CD8-positive, alpha-beta memory T cell (primary cell): ENCODE measurements at places on chromosomes 2 and 18. TPM values are rescaled to one million over a fixed set of nuclear protein-coding genes. Genes with fewer than 3 reads are reported as not detected.

GRCh38 chr2:47403609-47404193, 745 bp downstream of the MSH2 start:
- no peak for DNase-seq

DNA sequence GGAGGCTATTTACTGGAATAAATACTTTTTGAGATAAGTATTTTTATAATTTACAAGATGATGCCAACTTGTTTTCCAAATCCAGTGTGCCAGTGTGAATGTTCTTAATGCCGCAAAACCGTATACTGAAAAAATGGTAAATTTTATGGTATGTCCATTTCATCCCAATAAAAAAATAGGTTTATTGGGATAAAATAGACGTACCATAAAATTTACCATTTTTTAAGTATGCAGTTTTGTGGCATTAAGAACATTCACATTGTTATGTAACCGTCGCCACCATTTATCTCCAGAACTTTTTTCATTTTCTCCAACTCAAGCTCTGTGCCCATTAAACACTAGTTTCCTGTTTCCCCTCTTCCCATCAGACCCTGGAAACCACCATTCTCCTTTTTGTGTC, 167.9 kb downstream of the PARD3B start:
- no peak for DNase-seq

DNA sequence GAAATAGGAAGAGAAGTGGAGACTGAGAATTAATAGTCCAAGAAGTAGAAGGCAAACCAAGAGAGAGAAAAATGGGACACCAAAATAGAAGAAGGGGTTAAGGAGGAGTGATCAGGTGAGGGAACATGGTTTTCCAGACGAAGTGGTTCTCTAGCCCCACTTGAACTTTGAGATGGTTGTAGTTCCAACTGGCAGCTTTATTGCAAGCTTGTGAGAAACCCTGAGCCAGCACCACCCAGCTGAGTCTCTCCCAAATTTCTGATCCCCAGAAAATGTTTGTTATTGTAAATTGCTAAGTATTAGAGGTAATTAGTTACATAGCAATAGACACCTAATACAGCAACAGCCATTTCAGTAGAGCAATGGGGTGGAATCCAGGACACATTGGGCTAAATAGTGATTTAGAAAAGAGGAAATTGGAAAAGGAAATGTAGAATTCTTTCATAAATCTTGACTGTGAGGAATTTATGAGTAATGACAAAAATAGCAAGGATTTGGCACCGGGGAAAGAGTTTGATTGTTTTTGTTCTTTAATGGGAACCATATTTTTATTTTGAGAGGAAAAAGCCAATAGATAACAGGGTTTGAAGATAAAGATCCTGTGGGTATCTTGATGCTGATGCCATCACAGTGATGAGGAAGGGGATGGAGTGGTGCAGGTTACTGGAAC, 62.1 kb upstream of the XDH start:
- DNase-seq, result no peak

GRCh38 chr2:149084924-149085795, 46.7 kb downstream of the LYPD6B start:
- no peak for DNase-seq

GRCh38 chr2:190927301-190927700, 46.7 kb downstream of the GLS start:
- no peak for DNase-seq

DNA sequence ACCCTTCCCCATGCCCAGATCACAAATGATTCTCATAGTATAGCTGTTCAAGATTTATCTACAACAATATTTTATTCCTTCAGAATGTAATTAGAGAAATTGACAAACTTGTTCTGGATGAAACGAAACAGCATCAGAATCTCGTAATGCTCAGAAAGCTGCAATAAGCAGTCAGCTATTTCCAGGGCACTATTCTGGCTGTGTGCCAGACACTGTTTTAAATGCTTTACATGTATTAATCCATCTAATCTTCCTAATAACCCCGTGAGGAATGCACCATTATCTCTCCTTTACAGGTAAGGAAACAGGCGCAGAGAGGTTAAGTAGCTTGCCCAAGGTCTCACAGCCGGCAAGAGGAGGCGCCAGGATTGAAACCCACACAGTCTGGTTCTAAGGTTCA, 10.1 kb upstream of the LYPD6B start:
- DNase-seq, result no peak

GRCh38 chr2:176156807-176157498, at the start of gene HOXD3:
TSS of gene HOXD3 (plus strand) at chr2:176157307. CDS start at chr2:176169115, 11,808 bp downstream.
- no peak for DNase-seq

DNA sequence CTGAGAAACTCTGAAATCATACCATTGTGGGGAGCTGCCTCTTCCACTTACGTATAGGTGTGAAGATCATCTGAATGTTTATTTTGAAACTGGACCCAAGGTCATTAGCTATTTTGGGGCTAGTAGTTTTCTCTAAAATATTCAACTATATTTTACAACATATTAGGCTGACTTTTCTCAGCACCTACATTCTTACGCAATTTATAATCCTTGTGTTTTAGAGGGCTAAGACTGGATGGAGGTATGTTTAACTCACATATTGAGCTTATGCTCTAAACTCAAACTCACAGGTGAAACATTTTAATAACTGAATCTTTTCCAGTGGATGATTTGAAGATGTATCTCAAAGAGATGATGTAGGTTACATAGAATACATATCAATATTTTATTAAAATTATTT, 49.2 kb downstream of the EFEMP1 start:
- DNase-seq, result no peak

The GNAL gene
- 0.04 TPM for total RNA-seq

The C2orf74 gene
- total RNA-seq, result 14.1 TPM

The CHST9 gene
- total RNA-seq, result not detected
